ENCODE measurements at places on chromosomes 1 and 21.

GRCh38 chr1:223670458-223671159, 5.1 kb upstream of the CAPN8 start:
- DNase-seq = peak; percentile 6

- no peak for DNase-seq
Observed at GRCh38 chr1:239678181-239678580, 291.8 kb downstream of the CHRM3 start.

DNA sequence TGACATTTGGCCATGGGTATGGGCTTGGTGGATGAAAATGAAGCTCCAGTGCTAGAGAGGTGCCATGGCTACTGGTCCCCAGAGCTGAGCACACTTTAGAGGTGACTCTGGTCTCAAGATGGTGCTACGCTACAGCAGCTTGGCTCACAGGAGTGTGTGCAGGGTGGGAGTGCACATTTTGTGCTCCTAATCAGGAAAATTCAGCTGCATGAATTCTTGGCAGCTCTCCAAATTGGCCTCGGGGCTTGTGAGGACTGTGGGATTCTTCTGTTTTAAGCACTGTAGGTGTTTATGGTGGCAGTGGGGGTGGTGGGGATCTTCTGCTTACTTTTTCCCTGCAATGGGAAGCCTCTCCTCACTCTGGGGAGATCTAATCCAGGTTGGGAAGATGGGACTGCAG, 17.3 kb upstream of the TIPRL start:
- no peak for DNase-seq

- no peak for DNase-seq
Observed at GRCh38 chr1:226943927-226944326, 3.8 kb downstream of the COQ8A start.

- DNase-seq = no peak
Observed at GRCh38 chr1:230196077-230196476, 129.0 kb downstream of the GALNT2 start.

Data from midbrain (tissue), 1 donor.